HT-29 (cell line): ENCODE measurements at places on chromosomes 3 and 15. TPM values are rescaled to one million over a fixed set of nuclear protein-coding genes. Genes with fewer than 3 reads are reported as not detected.

- no peak for DNase-seq
Measured at GRCh38 chr3:110311541-110311940, 760.1 kb upstream of the NECTIN3 start.

- no peak for DNase-seq
Measured at GRCh38 chr15:60735559-60736047, 256.7 kb upstream of the ICE2 start.

GRCh38 chr15:69100821-69101220, 59.6 kb upstream of the GLCE start:
- DNase-seq, result no peak

DNA sequence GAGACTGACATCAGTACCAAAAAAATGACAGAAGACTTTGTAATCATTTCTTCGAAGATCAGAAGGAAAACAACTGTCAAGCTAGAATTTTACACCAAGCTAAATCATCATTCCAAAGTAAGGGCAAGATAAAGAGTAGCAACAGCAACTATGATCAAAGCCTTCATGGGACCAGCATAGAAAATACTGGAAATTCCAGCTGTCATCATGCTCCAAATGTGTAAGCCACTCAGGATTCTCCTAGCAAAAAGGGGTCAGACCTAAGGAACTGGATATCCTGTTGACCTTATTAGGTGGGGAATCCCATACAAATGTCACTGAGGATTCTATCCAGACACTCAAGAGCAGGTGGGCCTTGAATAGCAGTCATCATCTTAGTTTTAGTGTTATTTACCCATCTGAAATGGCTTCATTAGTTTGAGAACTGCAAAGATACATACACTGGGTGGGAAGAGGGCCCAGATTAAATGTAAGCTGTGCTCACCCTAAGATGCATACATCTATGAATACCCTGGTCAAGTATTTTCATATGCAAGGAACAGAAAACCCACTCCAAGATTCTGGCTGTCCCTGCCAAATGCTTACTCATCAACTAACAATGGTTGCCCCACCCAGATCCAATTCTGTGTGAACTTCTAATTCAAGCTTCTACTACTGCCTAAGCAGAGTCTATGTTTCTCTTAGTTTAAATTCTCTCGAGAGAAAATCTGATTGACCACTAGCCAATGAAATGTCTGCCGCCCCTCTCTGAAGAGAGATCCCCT, 33.5 kb downstream of the CLDN18 start:
- no peak for DNase-seq

DNA sequence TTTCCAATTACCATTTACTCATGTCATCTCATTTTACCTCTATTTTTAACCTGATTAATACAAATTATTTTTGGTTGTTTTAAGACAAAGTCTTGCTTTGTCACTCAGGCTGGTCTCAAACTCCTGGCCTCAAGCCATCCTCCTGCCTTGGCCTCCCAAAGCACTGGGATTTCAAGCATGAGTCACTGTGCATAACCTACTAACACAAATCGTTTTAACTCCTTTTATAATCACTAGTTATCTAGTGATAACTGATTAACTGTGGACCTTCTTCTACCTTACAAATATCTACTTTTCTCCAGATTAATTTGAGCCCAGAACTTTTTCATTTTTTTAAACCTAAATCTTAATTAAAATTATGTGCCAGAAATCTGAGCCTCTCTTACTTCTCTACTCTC, 4.6 kb downstream of the ATP13A3 start:
- peak; percentile 19 for DNase-seq

SERPINI2 gene
- not detected in 2 replicates for total RNA-seq

MME gene
- total RNA-seq, result 0.03 TPM in 1 of 2 replicates, not detected in the other

PDCD6IP gene
- 91.1 and 134 TPM in 2 replicates for total RNA-seq

LCTL gene
- not detected in 2 replicates for total RNA-seq

EXOSC7 gene
- 35.2 and 45.8 TPM in 2 replicates for total RNA-seq
